ENCODE measurements at places on chromosomes 2 and 18. TPM values are rescaled to one million over a fixed set of nuclear protein-coding genes. Genes with fewer than 3 reads are reported as not detected.

FSHR gene
- not detected for total RNA-seq

RGPD4 gene
- not detected for total RNA-seq

CYBRD1 gene
- 15.2 TPM for total RNA-seq

- no peak for DNase-seq
These were observed 12.0 kb upstream of the GALM start for GRCh38 chr2:38653715-38654527.

- no peak for DNase-seq
These were observed 273.3 kb downstream of the HDAC4 start for GRCh38 chr2:239127513-239127912.

DNA sequence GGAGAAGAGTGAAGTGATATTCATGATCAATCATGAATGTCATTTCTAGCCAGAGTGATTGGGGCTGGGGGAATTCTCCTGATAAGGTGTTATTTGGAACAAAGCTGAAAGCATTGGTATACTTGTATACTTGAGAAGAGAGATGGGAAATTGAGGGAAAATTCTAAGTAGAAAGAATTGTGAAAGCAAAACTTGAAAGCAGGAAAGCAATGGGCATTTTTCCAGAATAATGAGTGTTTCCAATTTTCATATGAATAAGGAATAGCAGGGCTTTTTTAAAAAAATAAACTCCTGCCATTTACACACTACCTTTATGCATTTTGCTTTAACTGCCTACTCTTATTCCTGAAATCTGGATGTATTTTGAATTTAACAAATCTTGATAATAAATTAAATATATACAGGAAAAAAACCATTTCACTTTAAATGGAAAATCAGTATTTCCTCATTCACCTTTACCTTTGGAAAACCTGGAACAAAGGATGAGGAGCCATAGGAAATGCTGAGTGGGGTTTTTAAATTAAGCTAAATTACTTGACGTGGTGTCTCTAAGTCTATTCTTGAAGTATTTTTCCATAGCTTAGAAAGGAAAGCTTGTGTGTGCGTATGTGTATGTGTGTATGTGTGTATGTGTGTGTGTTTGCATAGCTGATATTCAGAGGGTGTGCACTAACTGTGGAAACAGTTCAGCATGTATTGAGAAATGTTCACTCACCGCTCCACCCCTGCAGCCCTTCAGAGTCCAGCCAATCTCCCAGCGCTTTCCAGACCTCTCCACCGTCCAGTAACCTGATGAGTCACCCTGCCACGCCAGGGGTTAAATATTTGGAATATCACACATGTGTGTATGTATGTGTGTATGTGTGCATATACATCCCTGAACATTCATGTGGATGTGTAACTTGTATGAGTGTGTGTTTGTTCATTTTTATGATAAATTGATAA, 427.3 kb downstream of the THSD7B start:
- no peak for DNase-seq
